Stimulated activated CD8-positive, alpha-beta memory T cell treated with anti-CD3 and anti-CD28 coated beads, Interleukin-12 subunit alpha, Interleukin-12 subunit beta, amount 100 ng/mL, for 1 hour (primary cell): ENCODE measurements at places on chromosomes 13 and 19.

- DNase-seq = no peak
Observed at GRCh38 chr19:16688084-16688483, 27.1 kb downstream of the TMEM38A start.

GRCh38 chr13:78029901-78030300 lies 111.3 kb upstream of the EDNRB start:
- no peak for DNase-seq

DNA sequence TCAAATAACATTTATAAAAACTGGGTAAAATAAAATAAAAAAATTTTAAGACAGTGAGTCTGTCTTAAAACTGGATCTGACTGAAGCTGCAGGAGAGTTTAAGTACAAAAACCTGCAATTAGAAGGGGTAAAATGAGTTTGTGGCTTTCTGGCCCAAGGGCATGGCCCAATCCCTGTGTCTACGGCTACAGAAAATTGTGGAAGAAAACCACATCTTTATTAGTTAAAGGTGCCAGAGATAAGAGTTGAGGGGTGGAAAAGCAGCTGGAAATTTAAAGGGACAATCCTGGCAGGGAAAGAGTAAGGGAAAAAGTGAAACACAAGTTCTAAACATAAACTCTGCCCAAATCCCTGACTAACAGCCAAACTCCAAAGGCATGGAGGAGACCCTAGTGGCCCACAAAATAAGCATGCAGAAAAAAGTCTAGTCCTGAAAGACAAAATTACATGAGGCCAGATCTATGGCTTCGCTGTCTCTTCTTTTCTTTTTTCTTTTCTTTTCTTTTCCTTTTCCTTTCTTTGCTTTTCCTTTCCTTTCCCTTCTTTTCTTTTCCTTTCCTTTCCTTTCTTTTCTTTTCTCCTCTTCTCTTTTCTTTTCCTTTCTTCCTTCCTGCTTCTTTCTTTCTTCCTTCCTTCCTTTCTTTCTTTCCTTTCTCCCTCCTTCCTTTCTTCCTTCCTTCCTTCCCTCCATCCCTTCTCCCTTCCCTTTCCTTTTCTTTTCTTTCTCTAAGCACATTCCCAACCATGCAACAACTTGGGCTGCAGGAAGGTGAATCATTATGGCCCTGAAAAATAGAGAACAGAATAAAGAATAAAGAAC lies 23.5 kb upstream of the DLEU7 start:
- no peak for DNase-seq

DNA sequence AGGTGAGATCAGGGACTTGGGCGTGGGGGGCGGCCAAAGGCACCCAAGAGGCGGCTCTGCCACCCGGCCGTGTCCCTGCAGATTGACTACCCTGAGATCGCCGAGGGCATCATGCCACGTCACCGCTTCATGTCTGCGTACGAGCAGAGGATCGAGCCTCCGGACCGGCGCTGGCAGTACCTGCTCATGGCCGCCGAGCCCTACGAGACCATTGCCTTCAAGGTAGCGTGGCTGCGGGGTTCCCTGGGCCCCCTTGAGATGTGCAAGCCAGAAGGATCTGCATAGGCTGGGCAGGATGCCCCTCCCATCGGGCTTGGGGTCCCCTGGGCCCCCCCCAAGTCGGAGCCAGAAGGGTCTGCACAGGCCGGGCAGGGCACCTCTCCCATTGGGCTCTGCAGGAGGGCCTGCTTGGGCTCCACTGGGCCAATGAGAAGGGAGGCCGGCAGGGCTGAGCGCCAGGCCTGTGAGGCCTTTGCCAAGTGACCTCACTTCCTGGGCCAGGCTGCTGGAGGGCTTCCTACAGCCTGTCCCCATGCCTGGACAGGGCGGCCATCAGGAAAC lies 2.2 kb upstream of the AMH start:
- DNase-seq = no peak

- DNase-seq = no peak
Observed at GRCh38 chr19:36986131-36986530, 70.0 kb downstream of the ZNF568 start.

- no peak for DNase-seq
Observed at GRCh38 chr19:3129112-3129511, 6.7 kb upstream of the GNA15 start.
